ENCODE measurements at places on chromosomes 6 and 20.

DNA sequence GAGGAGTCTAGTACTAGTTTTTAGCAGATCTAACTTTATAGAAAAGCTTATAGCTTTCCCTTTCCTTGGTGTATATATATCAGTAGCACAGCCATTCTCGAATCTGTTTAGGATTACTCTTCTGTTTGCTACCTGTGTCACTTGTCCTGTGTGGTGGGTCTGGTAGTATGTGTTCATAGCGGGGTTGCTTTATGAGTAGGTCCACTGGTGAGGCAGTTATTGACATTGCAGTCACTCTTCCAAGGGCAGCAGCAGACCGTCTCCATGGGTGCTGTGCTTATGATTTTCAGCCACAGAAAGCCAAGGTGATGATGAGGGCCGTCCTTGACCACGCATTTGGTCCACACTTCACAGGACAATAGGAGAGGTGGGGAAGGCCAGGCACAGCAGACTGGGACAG, 171.5 kb downstream of the CDKAL1 start:
- DNase-seq = no peak

DNA sequence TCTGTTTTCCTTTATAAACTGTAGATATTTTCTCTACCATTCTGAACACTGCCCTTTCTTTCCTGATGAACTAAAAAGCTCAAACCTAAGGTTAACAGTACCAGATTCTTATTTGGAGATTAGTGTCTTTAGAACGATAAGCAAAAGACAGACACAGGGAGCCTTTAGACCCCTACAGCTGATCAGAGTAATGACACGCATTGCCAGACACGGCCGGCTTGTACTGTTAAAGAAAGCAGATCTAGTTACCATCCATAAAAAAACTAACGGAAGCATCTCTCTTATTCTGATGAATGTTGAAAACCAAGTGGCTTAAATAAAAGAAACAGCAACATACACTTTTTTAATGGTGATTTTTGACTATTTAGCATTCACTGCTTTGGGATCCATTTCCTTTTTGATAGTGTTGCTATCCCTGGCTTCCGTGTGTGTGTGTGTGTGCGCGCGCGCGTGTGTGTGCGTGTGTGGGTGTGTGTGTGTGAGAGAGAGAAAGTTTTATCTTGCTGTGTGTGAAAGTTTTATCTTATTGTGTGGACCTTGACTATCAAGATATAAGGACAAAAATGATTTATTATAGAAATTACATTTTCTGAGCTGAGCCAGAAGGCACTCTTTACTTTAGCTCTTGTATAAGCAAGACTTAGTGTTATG, 95.6 kb upstream of the SLC35B3 start:
- DNase-seq = no peak

DNA sequence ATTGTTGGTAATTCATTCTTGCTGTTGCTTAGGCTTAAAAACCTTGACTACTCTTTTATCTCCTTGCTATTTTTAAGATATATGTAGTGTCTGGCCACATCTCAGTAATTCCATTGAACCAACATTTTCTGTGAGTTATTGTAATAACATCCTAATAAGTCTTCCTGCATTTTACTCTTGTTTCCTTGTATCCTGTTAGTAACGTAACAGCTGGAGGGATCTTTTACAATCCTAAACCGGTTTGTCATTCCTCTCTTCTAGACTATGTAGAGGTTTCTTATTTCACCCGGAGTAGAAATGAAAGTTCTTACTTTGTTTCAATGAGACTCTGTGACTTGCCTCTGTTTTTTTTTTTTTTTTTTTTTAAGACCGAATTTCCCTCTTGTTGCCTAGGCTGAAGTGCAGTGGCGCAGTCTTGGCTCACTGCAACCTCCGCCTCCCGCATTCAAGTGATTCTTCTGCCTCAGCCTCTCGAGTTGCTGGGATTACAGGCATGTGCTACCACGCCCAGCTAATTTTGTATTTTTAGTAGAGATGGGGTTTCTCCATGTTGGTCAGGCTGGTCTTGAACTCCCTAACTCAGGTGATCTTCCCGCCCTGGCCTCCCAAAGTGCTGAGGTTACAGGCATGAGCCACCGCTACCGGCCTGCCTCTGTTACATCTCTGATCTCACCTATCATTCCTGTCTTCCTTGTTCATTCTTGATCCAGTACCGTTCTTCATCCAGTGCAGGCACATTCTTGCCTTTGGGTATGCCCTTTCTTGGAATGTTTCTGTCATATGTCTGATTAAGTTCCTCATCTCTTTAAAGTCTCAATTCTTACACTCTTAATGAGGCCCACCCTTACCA, 44.7 kb downstream of the NCOA3 start:
- DNase-seq = no peak

DNA sequence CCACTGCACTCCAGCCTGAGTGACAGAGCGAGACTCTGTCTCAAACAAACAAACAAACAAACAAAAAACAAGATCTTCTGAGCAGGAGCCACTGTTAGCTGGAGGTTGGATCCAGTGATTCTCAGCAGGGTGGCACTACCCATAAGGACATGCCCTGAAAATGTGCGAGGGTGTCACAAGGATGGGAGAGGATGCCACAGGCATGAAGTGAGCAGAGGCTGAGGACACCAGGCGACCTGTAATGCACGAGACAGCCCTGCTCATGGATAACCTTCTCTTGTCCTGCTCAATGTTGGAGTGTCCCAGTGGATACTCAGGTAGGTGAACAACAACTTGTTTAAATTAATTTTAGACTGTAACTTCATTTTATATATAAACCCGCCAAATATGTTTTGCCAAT, 76.8 kb downstream of the KCNB1 start:
- DNase-seq = no peak

DNA sequence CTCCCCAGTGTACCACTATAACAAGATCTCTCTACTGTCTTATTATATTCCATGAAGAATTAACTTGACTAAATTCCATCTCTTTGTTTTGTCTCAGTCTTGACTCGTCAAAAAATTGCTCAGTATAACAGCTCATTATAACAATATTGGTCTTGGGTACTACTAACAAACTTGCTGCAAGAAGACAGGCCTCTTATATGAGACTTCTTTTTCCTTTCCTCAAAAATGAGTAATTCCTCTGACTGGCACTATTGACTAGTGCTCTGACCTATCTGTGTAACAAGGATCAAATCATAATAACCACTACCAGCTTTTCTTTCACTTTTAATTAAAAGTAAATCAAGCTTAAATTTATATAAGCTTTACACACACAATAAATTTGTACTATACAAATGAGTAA, 91.3 kb upstream of the THEMIS start:
- no peak for DNase-seq

DNA sequence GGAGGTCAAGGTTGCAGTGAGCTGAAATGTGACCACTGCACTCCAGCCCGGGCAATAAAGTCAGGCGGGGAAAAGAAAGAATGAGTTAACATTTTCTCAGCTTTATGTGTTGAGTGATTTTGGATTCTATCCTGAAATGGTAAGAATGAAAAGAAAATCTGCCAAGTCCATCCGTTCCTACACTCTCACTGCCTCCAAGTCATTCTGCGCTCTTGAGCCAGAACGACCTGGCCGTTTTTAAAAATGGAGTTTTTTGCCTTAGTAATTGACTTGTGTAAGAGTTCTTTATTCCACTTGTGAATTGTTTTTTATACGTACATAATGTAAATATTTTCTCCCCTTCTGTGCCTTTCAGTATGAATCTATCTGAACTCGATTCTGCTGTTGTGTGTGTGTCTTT, 28.7 kb downstream of the DNAJC5 start:
- no peak for DNase-seq

- no peak for DNase-seq
These were observed 38.1 kb downstream of the HTR1B start for GRCh38 chr6:77425216-77425615.

DNA sequence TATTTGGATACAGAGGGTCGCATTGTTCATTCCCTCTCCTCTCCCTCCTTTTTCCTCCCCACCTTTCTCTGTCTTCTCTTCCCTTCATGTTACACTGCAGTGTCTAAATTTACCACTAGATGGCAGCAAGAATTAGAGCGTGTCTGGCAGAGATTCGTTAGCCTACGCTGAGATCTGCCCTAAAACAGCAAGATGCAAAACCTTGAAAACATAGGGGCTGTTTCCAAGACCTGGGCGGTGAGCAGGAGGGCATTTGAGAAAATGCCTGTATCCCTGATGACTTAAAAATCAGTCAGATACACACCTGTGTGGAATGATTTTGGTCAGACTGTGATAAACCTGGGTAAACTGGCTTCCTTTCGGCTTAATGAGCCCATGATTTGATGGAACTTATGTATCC, 101.5 kb upstream of the ISM1 start:
- no peak for DNase-seq

- no peak for DNase-seq
These were observed 2.2 kb upstream of the CNR1 start for GRCh38 chr6:88168362-88168761.

GRCh38 chr6:121319112-121319553, 15.1 kb downstream of the TBC1D32 start:
- no peak for DNase-seq

- no peak for DNase-seq
These were observed at the start of gene SGK1 for GRCh38 chr6:134317471-134318131. TSS of gene SGK1 (minus strand) at chr6:134318112. CDS start at chr6:134317460, 652 bp downstream.

- DNase-seq = no peak
These were observed 4.2 kb upstream of the POU3F2 start for GRCh38 chr6:98830146-98830545.

GRCh38 chr6:144931172-144932035, 646.3 kb downstream of the UTRN start:
- no peak for DNase-seq

DNA sequence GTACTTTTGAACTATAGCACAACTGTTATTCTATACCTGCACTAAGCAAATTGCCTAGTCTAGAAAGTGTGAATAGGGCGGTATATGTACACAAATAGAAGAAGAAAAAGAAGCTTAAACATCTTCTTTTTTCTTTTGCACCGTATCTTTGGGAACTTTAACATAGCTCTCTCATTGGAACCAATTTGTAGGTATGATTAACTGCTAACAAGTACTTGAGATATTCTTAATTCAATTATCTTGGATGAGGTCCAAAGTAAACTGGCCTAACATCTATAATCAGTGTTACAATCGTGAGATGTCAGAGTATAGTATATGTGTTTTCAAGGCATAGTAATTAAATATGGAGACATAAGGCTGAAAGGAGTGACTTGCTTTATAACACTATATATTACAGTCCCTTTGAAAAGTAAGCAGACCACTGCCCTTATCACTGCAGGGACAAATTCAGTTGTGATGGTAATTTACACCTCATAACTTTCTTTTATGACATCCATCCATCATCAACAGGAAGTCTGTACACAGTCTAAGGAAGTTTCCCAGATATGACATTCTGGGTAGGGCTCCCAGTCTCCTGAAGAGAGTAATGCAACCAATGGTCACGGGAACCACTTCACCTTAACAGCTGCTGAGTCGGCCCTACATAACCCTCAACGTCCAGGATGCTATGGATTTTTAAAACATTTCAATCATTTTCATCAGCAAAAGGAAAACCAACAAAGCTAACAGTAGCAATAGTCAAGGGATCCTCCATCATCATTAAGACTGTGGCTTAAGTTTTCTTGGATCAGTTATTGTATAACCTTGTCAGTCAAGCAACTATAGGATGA, 37.6 kb downstream of the NKAIN2 start:
- no peak for DNase-seq

DNA sequence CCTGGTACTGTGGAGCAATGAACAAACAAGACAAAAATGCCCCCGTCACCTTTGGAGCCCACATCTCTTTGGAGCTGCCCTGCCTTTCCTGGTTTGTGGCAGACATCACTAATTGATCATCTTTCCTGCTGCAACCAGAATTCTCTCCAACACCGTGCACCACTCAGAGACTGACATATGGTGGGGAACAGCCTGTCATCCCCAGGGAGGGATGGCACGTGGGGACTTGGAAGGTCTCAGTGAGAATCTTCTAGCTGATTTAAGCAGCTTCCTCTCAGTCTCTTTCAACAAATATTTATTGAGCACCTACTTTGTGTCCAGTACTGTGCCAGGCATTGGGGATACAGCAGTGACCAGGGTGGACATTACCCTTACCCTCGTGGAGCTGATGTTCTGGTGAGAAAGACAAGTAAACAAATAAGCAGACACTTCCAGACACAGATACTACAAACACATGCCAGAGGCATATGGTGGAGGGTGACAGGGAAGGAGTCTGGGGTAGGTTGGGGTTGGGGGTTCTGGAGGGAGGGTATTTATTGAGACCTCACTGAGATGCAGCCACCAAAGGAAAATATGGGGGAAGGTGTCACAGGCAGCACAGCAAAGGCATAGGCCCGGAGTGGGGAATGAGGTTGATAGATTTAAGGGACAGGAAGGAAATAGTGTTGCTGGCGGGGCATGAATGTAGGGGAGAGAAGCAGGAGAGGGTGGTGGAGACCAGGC, 82.3 kb downstream of the CEBPB start:
- DNase-seq = no peak

DNA sequence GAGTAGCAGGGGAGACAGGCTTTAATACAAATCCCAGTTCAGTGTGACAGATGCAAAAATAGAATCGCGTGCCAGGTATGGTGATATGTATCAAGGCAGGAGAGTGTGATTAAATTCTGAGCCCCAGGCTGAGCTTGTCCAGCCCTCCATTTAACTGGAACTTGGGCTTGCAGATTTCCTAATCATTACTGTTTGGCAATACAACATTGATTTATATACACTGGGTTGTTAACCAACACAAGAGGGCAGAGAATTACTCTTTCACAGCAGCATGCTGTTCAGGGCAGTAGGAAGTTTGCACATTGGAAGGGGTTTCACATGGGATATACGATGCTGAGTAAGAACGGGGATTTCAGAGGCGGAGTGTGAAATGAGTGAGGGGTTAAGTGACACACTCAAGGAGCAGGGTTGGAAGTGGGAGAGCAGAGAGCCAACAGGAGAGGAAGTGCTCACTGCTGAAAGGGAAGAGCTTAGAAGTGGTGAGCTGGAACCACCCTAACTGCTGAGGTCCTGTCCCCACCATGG, 70.8 kb upstream of the ATXN1 start:
- no peak for DNase-seq

- DNase-seq = no peak
These were observed 249.3 kb upstream of the MAN1A1 start for GRCh38 chr6:119598883-119599282.

GRCh38 chr6:48775157-48775556, 664.2 kb upstream of the PTCHD4 start:
- DNase-seq = no peak

GRCh38 chr6:7907159-7907558, 3.4 kb downstream of the TXNDC5 start:
- DNase-seq = no peak

Data from activated T-helper 1 cell treated with anti-CD3 and anti-CD28 coated beads, Interleukin-2, amount 50 U/mL, for 16 hours (primary cell).